ENCODE measurements at places on chromosomes 13 and 19.

GRCh38 chr19:8526345-8527091 is 12.6 kb upstream of the ZNF414 start:
- no peak for DNase-seq

DNA sequence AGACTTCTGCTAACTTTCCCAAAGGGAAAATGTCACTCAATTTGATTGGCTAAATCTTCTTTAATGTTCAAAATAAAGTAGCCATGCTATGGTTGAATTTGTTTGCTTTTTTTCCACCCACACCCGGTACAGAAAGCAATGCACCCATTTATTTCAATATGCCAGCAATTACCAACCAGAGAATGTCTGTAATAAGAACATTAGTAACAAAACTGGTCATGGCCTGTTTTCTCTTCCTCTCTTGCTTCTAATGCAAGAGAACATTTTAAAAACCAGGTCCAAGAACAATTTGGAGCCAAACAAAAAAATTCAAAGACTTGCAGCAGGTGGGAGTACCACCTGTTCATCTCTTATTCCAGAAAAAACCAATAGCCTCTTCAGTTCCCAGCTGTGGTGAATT is 1108.8 kb upstream of the PCDH20 start:
- no peak for DNase-seq

- no peak for DNase-seq
These were observed 96.6 kb downstream of the COL4A2 start for GRCh38 chr13:110403721-110404120.

- no peak for DNase-seq
These were observed 175.9 kb upstream of the TRPC4 start for GRCh38 chr13:38045278-38046048.

DNA sequence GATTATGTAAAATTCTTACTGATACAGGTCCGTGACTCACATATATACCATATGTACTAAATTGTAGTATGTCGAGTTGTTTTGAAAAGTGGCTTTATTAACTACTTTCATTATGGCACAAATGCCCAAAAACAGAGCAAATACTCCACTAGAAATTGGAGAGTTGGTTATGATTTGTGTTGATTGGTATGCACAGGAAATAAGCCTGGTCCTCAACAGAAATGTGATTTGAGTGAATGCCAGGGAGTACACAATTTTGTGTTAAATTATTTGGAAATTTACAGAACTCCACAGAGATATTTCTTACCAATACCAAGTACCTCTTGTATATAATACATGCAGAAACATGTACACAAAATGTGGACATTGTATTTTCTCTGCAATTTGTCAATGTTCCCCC is 676.7 kb downstream of the PCDH9 start:
- no peak for DNase-seq
